ENCODE measurements at places on chromosomes 6 and 20.

- DNase-seq: peak; percentile 43
Measured at GRCh38 chr6:7264041-7264440, 49.0 kb downstream of the SSR1 start.

- DNase-seq: no peak
Measured at GRCh38 chr6:147664092-147664491, 155.6 kb downstream of the SAMD5 start.

GRCh38 chr6:48541649-48542048, 430.7 kb upstream of the PTCHD4 start:
- DNase-seq: no peak

DNA sequence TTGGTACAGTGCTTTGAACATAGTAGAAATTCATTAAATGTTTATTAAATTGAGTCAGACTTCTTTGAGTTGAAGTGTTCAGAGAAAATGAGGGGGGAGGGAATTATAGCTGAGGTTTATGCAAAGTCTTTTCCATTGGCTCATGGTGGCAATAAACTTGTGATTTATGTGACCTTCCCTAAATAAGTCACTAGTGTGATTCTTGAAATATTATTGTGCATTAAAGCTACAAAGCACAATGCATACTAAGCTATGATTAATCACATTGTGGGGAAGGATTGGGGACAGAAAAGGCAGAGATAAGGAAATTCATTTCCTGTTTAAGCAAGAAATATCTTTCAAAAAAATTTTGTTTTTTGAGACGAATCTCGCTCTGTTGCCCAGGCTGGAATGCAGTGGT, 877.5 kb downstream of the TFAP2A start:
- DNase-seq: no peak

- no peak for DNase-seq
Measured at GRCh38 chr6:143804835-143805239, 38.3 kb upstream of the LTV1 start.

- DNase-seq: no peak
Measured at GRCh38 chr20:6993011-6993410, 225.5 kb downstream of the BMP2 start.

- DNase-seq: no peak
Measured at GRCh38 chr6:19317431-19317986, 519.7 kb upstream of the ID4 start.

DNA sequence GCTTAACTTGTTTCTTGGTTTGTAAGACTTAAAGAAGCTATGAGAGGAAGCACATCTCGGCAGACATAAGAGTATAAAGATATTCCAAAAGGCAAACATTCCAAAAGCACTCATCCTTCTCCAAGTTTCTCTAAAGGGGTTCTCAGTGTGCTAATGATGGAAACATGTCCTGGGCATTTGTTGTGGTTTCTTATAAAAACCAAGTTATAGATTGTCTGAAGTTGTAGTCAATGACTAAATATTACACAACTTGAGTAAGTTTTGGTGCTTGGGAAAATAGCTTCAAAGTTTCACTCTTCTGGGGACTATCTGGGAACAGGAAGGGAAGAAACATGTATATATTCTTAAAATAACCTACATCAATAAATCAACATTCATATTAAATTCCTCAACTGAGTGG, 128.3 kb upstream of the TBX18 start:
- DNase-seq: no peak
